ENCODE measurements at places on chromosomes 4 and X.

GRCh38 chr4:150540959-150541360, 41.0 kb upstream of the MAB21L2 start:
- DNase-seq, result no peak

- no peak for DNase-seq
Observed at GRCh38 chrX:7223271-7223670, 75.3 kb upstream of the PUDP start.

GRCh38 chr4:118762730-118763477, 73.0 kb downstream of the SEC24D start:
- DNase-seq, result no peak

- no peak for DNase-seq
Observed at GRCh38 chrX:63735882-63736281, 49.1 kb downstream of the ARHGEF9 start.

GRCh38 chrX:26851981-26852380, 611.2 kb downstream of the PPP4R3C start:
- peak; percentile 6 for DNase-seq

GRCh38 chr4:140052050-140052449, 101.9 kb downstream of the MAML3 start:
- DNase-seq, result peak; percentile 21

DNA sequence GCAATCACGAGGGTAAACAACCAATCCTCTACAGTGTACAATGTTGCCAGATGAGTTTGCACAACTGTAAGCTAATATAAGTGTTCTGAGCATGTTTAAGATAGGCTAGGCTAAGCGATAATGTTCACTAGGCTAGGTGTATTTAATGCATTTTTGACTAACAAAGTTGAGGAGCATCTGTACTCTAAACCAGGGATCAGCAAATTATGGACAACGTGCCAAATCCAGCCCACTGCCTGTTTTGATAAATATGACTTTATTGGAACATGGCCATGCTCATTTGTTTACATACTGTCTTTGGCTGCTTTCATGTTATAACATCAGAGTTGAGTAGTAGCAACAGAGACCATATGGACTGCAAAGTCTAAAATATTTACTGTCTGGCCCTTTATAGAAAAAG, 46.3 kb upstream of the ARHGEF6 start:
- no peak for DNase-seq

- DNase-seq, result peak; percentile 54
Observed at GRCh38 chr4:77240469-77241066, 83.6 kb downstream of the CCNG2 start.

- DNase-seq, result no peak
Observed at GRCh38 chr4:60885011-60885410, 315.1 kb upstream of the ADGRL3 start.

- DNase-seq, result no peak
Observed at GRCh38 chrX:102959471-102959870, 22.4 kb downstream of the RAB40AL start.

GRCh38 chr4:68361146-68361589, 11.3 kb upstream of the YTHDC1 start:
- peak; percentile 9 for DNase-seq

DNA sequence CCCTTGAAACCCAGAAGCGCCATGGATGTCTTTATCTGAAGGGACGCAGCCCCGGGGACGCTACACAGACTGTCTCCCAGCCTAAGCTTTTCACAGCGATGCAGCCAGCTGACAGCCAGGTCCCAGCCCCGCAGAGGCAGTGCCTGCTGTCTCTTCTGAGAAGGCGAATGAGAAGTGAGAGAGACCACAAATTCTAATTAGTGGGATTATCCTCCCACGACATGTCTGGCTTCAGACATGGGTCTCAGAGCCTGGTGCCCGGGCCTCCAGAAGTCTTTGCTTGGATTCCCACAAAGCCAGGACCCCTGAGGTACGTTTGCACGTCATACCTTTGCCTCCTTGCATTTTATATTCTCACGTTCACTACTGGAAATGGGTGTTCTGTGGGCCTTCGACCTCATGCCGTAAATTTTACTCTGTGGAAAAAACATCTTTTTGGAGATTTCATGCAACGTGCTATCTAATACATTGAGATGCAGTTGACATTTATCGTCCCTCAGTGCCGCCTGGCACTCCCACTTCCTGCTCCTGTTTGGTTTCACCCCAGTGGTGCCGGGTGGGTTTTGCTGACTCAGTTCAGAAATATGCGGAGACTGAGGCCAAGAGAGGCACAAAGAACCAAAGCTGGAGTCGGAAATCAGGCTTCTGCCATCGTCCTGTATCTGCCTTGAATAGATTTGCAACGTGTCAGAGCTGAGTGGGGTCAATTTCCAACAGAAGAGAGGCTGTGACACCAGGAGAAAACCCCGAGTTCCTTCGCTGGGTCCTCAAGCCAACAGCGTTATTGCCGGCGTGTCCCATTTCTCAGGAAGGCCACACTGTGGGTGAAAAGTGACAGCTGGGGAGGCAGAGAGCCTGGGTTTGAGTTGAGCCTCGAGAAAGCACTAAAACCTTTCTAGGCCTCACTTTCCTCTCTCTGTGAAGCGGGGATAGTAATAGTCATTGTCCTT, 114.4 kb downstream of the STK32B start:
- DNase-seq, result peak; percentile 17

DNA sequence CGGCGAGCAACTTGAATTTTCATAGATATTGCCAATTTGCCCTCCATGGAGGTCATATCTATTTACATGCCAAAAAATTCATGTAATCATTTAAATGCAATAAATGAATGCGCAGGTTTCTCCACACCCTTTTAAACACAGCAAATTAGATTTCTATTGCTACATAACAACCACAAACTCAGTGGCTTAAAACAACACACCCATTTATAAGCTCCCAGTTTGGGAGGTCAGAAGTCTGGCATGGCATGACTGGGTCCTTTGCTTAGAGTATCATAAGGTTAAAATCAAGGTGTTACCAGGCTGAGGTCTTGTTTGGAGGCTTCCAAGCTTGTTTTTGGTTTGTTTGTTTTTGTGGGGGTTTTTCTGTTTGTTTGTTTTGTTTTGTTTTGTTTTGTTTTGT, 49.9 kb upstream of the NYX start:
- no peak for DNase-seq

GRCh38 chr4:11072463-11072862, 356.2 kb downstream of the HS3ST1 start:
- no peak for DNase-seq

- no peak for DNase-seq
Observed at GRCh38 chr4:10091531-10092181, 24.9 kb downstream of the WDR1 start.

GRCh38 chr4:8237256-8237989, 32.1 kb upstream of the HTRA3 start:
- no peak for DNase-seq

DNA sequence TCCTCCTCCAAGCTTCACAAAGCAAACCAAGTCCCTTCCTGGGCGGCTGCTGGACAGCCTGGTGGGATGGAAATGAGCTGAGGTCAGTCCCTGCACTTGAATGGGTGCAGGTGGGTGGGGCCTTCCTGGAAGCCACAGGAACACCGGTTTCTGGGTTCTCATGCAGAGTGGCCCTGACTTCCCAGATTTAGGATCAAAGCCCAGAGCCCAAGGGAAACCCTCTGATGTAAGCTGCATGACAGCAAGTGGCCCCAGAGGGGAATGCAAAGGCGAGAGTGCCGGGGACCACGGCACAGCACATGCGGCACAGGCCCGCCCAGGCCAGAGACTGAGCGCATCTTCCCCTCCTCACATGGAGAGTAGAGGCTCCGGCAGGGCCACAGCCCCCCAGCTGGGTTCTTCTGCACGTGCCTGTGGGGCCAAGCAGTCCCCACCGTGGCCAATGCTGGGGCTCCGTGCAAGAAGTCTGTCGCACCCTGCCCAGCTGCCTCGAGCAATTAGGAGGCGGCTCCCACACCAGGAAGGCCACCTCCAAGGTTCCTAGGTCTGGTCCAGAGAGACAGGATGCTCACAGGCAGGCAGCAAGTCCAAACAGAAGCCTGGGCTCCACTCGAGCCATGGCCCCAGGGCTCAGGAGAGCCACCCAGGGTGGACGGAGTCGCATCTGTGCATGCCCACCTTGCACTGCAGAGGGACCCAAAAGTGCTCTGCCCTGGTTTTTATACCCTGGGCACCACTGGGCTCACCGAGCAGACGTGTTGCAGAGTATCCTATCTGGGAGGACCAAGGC, 83.0 kb downstream of the HTRA3 start:
- DNase-seq, result peak; percentile 64

DNA sequence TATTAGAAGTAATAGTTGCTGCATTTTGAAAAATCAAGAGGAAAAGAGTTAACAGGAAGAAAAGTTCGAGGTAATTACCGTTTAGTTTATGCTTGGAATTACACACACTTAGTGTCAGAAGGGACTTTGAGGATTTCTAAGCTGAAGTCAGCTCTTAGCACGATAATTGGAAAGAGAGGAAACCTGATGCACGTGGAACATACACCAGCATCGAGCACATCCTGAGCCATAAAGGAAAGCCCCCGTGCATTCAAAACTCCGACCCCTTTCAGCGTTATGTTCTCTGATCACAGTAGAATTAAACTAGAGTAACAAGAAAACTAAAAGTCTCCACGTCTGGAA, 400 bp upstream of the PAQR3 start:
- no peak for DNase-seq

GRCh38 chr4:1755297-1755696, 34.0 kb downstream of the TACC3 start:
- DNase-seq, result no peak

DNA sequence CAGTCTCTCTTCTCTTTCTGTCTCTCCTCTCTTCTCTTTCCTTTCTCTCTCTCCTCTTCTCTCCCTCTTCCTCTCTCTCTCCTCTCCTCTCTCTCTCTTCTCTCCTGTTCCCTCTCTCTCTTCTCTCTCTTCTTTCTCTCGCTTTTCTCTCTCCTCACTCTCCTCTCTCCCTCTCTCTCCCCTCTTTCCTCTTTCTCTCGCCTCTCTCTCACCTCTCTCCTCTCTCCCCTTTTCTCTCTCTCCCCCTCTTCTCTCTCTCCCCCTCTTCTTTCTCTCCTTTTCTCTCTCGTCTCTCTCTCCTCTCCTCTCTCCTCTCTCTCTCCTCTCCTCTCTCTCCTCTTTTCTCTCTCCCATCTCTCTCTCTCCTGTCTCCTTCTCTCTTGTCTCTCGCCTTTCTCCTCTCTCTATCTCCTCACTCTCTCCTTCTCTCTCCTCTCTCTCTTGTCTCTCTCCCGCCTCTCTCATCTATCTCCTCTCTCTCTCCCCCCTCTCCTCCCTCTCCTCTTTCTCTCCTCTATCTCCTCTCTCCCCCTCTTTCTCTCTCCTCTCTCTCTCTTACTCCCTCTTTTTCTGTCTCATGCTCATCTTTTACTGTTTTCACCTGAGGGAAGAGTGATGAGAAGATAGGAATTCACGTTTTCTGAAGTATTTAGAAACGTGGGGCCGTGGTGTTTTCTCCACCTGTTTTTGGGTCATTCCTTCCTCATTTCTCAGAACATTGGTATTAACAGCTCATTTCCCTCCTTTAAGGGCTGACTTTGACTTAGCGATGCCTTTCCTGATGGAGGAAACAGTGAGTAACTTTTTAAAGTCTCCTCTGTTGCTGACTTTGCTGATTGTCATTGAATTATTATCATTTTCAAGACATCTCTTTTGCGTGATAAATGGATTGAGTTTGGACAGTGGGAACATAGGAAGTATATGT, 80.6 kb upstream of the CD99 start:
- DNase-seq, result no peak

- DNase-seq, result no peak
Observed at GRCh38 chrX:26411045-26411444, 195.1 kb downstream of the MAGEB5 start.

DNA sequence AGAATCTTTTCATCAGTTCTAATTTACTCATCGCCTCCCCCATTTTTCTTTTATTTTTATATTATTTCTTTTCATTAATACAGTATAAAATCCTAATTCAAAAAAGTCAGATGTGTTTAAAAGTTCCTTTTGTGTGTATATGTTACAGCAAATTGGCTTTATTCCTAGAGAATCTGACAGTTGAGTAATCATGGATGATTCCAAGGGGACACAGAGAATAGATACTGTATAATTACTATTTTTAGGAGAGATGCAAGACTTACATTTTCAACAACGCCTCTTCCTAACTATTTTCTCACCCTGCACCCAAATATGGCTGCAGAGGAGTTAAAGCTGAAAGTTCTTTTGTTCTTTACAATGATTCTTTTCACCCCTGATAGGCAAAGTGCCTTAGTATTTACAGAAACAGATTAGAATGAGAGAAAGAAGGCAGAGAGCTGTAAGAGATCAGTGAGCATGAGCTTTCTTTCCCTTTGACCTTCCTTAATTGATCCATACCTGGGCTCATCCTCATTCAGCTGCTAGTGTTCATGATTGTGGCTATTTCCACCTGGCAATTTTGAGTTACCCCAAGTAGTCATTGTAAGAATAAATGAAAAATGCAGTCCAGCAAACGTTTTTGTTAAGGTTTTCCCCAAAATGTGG, 210.8 kb downstream of the SLC4A4 start:
- no peak for DNase-seq

GRCh38 chr4:139017861-139018260, 2.3 kb downstream of the NOCT start:
- no peak for DNase-seq

GRCh38 chr4:5784021-5784420, 73.0 kb downstream of the EVC start:
- DNase-seq, result no peak

DNA sequence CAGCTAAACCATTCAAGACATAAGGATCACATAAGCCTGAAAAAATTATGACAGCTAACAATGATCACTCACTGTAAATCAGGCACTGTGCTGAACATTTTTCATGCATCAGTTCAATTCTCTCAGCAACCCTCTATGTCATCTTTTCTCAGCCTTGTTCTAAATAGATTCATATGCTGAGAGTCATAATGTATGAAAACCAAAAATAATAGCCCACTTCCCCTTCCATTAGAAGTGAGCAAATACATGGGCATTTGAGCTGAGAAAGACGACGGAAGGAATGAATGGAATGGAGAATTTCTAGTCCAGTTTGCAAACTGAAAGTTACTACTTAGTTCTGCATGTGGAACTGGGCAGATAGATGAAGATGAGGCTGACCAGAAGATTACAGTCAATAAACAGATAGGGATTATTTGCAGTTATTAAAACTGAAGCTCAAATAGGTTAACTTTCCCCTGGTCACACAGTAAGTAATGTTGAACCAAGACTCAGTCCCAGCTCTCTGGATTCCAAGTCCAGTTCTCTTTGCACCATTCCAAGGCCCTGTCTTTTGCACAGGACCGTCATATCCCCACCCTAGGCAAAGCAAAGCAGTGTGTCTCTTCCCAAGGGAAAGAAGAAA, 1.6 kb upstream of the SH3RF1 start:
- DNase-seq, result no peak

DNA sequence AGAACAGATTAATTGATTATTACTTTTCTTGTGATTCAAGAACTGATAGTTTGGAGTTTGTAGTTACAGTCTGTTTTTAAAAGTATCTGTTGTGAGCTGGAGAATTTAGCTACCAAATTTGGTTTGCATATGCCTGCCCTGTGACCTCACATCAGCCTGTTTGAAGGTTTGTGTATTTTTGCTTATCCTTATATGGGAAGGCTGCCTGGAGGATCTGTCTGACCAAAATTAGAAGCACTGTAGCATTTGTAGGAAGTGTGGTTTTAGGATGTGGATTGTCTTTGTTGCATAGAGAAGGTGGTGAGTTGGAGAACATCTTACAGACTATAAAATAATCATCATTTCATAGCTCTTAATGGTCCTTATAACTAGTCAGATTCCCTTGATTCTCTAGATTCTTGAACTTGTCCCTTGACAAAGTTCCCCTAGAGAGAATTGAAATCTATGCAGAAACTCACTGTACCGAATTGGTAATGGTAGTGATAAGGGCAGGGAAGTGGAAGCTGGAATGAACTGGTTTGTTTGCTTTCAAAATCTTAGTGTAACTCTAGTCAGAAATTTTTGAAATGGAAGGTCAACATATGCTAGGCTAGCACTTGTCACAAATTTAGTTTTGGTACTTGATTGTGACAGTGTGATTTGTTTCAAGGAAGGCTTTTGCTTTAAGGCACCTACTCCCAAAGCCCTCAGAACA, 57.3 kb downstream of the SH3BGRL start:
- DNase-seq, result no peak

Data from SW480 (cell line).